Stimulated activated memory B cell treated with anti-CD40 and anti-IgM and Interleukin-4, amounts not matched to agents 10 μg/mL and 1 μg/mL and 100 μg/mL, for 72 hours (primary cell): ENCODE measurements at places on chromosomes 6 and 20.

DNA sequence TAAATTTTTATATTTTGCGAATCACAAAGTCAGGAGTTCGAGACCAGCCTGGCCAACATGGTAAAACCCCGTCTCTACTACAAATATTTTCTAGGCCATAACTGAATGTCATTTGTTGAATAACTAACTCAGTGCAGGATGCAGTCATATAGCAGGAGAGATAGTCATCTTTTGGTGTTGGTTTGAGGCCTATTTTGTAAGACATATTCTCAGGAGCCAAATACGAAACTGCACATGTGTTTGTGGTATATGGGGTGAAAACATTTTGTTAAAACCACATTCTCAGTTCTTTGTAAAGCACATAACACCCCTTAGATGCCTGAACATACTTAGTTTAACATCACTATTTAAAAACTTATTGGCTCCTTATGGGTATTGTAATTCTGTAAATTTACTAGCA, 4.7 kb upstream of the ENPP5 start:
- peak; percentile 32 for ATAC-seq

GRCh38 chr6:22766979-22767378, 197.6 kb downstream of the HDGFL1 start:
- no peak for ATAC-seq

DNA sequence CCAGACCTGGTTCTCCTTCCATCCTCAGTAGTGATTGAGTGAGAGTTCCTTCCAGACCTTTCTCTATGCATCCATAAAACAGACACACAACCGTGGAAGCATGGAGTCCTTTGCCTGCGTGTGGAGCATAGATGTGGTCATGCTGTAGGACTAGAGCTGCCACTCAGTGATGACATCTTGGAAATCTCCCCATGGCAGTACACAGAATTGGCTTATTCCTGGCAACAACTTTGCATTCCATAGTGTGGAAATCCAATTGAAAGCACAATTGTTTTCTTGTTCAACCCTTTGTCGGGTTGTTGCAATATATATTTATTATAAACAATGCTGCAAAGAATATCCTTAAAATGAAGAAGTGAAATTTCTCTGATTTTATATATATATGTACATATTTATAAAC, 547.8 kb downstream of the CDH26 start:
- no peak for ATAC-seq

DNA sequence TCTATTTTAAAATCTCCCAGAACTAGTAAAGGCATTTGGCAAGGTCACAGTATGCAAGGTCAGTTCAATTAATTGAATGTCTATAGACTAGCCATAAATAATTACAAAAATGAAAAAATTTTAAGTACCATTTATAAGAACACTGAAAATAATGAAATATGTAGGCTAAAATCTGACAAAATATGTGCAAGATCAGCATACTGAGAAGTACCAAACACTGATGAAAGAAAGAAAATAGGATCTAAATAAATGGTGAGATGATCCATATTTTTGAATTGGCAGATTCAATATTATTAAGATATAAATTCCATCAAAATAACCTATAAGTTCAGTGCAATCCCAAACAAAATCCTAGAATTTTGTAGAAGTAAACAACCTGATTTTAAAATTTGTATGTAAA, 28.0 kb upstream of the NELFCD start:
- no peak for ATAC-seq

- ATAC-seq: no peak
Measured at GRCh38 chr6:158457131-158457530, 102.8 kb upstream of the TMEM181 start.

- ATAC-seq: no peak
Measured at GRCh38 chr6:70957284-70957617, 391 bp upstream of the B3GAT2 start.

- no peak for ATAC-seq
Measured at GRCh38 chr20:45892049-45892825, 1.1 kb downstream of the CTSA start.

DNA sequence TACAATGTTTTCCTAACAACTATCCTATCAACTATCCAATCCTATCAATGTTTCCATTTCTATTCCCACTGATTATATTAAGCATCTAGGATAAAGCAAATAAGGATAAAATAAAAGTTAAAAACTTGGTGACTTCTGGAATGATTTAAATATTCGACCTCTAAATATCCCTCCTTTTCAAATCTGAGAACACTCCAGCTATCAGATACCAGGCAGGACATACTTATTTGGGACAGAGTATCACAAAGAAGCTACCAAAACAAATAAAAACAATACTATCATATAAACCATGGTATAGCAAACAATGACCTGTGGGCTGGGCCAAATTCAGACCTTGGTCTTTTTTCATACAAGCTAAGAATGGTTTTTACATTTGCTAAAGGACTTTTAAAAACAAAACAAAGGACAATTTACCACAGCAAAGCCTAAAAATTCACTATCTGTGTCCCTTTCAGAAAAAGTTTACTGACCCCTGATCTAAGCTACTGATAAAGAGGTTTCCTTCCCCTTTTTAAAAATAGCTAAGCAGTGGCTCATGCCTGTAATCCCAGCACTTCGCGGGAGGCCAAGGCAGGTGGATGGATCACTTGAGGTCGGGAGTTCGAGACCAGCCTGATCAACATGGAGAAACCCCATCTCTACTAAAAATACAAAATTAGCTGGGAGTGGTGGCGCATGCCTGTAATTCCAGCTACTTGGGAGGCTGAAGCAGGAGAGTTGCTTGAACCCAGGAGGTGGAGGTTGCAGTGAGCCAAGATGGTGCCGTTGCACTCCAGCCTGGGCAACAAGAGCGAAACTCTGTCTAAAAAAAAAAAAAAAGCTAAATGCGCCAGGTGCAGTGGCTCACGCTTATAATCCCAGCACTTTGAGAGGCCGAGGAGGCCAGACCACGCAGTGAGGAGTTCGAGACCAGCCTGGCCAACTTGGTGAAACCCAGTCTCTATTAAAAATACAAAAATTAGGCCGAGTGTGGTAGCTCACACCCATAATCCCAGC, 6.0 kb downstream of the NUP153 start:
- no peak for ATAC-seq

DNA sequence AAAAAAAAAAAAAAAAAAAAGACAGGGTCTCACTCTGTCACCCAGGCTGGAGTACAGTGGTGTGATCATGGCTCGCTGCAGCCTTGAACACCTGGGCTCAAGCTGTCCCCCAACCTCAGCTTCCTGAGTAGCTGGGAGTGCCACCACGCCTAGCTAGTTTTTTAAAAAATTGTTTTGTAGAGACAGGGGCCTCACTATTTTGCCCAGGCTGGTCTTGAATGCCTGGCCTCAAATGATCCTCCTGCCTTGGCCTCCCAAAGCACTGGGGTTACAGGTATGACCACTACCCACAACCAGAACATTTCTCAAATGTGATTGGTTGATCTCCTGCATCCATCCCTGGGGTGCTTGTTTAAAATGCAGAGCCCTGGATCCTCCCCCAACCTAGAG, 5.6 kb upstream of the RBCK1 start:
- ATAC-seq: no peak

DNA sequence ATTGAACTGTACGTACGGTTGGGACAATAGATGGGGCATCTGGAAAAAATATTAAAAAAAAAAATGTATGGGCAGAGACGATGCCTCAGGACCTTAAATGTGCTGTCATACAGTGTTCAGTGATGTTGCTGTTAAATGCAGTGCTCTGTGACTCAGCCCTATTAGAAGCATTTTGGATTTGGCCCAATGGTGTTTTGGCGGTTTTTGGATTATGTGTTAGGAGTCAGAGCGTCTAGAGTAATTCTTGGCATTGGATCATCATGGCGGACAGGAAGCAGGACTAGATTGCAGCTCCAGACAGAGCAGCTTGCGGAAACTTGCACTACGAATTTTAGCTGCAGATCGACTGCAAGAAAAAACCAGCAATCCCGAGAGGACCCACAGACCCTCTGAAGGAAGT, 280.0 kb downstream of the SOX4 start:
- ATAC-seq: no peak

- no peak for ATAC-seq
Measured at GRCh38 chr6:24925661-24926060, 10.1 kb downstream of the RIPOR2 start.

DNA sequence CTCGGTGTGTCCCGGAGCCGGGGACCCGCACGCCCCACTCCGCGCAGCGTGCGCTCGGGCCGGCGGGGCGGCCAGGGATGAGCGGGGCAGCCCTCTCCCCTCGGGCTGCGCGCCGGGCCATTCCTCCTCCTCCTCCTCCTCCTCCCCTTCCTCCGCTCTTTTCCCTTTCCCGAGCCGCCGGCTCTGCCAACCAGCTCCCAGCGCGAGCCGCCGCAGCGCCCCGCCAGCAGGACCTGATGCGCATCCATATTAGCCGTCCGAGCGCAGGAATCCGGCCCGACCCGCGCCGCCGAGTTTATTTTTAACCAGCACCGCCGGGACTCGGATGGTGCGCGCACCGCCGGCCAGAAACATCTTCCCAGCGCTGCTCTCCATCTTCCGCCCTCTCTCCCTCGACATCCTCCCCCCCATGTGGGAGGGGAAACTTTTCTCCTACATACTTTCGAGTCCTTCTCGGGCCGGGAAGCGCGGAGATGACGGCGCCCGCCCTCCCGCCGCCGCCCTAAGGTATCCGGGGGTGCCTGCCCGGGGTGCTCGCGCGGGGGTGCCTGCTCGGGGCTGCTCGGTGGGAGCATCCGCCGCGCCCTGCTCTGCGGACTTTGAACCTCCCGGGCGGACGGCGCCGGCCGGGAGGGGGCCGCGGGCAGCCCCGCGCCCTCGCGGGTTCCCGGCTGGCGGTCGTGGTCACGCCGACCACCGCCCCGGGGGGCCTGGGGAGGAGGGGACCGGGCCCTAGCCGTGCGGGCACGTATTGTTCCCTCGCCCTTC, 619 bp downstream of the RREB1 start:
- peak; percentile 42 for ATAC-seq

DNA sequence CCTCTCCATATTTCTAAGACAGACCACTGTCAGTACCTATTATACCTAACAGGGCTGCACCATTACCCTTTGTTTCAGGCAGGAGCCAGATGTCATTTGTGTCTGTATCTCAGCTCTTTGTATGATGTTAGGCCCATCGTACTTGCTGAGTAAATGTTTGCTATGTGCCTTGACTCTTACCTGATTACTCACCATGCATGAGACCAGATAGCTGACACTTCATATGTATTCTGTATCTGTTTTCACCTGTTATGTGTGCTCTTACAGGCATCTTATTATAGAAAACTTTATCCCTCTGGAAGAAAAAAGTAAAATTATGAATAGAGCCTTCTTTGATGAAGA, 31.7 kb upstream of the ASXL1 start:
- no peak for ATAC-seq

GRCh38 chr20:24890286-24890685, 58.8 kb upstream of the CST7 start:
- ATAC-seq: no peak

DNA sequence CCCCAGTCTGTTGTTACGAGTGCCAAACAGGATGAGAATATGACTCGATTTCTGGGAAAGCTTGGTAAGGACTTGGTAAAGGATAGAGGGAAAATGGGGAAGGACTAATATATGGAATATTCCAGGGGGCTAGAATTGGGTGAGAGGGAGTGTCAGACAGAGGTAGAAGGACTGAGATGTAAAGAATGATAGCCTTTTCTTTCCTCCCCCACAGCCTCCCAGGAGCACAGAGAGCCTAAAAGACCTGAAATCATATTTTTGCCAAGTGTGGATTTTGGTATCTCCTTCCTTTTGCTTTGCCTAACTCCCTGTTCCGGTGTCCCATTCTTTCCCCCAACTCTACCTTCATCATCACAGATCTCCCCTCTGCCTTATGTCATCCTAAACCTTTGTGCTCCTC, 3.1 kb downstream of the MSH5 start:
- no peak for ATAC-seq

DNA sequence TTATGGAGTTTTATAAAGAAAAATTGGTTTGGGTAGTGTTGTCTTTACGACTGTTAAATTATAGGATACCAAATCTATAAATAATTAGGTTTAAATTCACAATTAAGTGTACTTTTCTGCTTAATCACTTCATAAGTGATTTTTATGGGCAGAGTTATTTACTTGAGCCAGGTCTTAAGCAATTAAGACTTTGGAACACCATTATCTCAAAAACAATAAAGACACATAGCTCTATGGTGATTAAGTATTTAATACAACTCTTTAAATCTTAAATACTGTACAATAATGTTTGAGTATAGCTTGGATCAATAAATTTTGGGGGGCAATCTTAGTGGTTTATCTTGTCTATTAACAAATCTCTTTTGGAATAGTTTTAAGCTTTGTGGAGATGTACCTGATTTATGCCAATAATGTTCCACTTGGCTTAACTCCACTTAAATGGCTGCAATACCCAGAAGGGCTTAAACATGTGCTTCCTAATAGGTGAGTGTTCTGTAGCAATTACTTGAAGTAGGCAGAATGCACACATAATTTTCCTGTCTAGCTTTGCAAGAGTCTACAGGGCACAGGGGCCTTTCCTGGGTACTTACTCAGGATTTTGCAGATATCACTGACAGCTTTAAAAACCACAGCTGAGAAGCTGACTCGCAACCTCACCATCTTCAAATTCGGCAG, 7.5 kb downstream of the FERMT1 start:
- ATAC-seq: no peak

DNA sequence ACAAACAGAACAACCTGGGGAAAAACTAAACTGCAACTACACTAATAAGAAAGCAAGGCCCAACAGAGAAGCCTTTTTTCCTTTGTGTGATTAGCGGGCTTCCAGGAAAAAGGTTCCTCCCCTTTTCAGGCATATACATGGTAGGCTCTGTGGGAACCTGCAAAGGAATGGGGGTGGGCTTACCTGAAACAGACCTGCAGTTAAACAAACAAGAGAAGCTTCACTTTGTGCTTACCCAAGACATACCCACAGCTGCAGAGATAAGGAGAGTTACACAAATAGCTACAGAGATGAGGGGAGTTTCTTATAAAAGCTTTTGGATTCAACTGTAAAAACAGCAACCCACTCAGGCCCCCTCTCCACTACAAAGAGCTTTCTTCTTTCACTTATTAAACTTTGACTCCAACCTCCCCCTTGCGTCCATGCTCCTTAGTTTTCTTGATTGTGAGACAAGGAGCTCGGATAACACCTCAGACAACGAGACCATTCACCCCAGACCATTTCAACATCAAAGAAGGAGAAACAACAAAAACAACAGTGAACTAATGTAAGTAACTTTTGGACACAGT, 30.9 kb downstream of the RNF146 start:
- ATAC-seq: no peak

- no peak for ATAC-seq
Measured at GRCh38 chr6:15586503-15586902, 76.3 kb downstream of the DTNBP1 start.

- ATAC-seq: no peak
Measured at GRCh38 chr6:62652692-62653328, 366.8 kb upstream of the KHDRBS2 start.

GRCh38 chr20:61744691-61745396, 320.8 kb downstream of the TAF4 start:
- ATAC-seq: no peak

DNA sequence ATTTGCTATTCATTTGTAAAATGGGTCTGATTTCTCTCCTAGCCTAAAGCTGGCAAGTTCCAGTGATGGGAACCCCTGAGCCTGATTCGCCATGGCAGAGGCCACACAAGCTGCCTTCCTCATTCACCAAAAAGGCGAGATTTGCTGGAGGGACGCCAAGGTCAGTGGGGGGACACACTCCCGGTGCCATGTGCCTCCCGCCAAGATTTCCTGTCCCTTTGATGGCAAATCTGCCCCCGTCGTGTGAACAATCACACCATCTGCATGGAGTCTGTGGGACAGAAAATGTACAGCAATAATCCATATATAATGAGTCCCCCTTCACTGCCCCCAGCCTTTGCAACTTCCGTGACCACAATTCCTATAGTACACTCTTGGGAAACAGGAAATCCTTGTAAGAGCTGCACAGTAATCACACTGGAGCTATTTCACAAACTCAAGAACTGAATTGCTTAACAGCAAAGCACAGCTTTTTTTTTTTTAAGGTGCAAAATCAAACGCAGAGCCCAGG, 15.7 kb upstream of the IGF2R start:
- ATAC-seq: no peak
